Fibroblast of mammary gland (primary cell): ENCODE measurements at places on chromosomes 11 and 22.

DNA sequence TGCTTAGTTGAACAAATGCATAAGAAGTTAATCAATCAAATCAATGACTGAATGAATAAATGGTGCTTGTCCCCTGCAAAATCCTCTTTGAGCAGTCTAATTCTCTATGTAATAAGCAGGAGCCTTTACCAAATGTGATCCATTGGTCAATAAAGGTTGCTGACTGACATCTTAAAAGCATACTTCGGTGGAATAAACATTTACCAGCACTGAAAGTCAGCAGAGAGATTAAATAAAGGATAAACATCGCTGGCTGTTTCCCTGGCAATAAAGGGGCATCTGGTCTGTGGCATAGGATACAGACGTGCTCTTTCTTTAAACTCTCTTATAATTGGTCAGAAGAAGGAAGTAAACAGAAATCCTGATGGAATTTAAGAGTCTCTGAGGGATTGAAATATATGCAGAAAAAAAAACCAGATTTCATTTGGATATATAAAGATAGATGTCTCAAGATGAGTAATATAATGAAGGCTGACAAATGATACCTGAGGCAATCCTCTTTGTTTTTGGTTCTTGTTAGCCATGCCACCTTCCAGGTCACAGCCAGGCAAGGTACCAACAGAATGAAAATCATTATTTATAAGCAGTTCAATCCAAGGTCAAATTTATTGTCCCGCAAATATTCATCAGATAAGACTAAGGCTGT is 578.4 kb upstream of the CCDC90B start:
- DNase-seq = no peak

GRCh38 chr11:56700242-56700913 is 1.5 kb downstream of the OR9G1 start:
- no peak for DNase-seq

DNA sequence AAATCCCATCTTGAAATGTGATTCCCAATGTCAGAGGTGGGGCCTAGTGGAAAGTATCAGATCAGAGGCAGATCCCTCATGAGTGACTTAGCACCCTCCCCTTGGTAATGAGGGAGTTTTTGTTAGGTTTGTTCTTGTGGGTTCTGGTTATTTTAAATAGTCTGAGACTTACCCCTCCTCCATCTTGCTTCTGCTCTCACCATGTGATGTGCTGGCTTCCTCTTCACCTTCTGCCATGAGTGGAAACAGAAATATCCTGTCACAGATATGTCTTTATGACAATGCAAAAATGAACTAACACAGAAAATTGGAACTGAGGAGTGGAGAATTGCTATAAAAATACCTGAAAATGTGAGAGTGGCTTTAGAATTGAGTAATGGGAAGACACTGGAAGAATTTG is 33.1 kb downstream of the TMEM225 start:
- DNase-seq = no peak

GRCh38 chr11:32137263-32137662 is 46.4 kb downstream of the RCN1 start:
- peak; percentile 97 for DNase-seq

- no peak for DNase-seq
Observed at GRCh38 chr11:77884829-77885190, 63.9 kb downstream of the AAMDC start.

GRCh38 chr11:13685461-13686108 is 17.1 kb downstream of the FAR1 start:
- DNase-seq = no peak

DNA sequence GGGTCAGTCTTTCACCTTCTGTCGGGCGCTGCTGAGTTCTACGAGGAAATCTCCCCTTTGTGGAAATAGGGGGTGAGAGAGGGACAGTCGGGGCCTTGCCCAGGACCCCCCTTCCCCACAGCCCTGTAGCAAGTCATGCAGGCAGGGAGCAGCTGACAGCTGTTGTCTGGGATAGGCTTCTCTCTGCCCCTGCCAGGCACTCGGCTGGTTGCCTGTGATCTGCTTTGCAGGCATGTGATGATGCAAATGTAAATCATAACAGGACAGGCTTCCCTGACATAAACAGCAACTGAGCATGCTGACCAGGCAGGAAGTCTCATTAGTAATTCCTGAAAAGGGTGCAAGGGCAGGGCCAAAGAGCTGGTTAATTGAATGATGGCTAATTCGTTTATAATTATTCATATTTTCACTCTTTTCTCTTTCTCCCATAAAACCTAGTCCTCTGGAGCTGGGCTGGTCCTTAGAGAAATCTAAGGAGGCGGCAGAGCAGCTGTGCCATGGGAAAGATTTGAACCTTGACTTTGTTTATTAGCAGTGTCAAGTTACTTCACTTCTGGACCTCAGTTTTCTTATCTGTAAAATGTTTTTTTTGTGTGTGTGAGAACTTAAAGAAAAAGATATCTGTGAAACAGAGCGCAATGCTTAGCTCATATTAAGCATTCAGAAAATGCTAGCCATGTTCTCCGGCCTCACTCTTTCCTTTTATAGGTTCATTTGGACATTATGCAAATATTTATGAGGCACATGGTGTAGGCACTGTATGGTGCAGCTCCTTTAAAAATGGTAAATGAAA is 129.7 kb downstream of the LDLRAD3 start:
- DNase-seq = peak; percentile 85
